ENCODE measurements at places on chromosomes 1 and 21.

- DNase-seq, result no peak
Measured at GRCh38 chr1:162147760-162148159, 78.3 kb downstream of the NOS1AP start.

GRCh38 chr1:30811187-30811586 lies 53.6 kb upstream of the LAPTM5 start:
- no peak for DNase-seq

DNA sequence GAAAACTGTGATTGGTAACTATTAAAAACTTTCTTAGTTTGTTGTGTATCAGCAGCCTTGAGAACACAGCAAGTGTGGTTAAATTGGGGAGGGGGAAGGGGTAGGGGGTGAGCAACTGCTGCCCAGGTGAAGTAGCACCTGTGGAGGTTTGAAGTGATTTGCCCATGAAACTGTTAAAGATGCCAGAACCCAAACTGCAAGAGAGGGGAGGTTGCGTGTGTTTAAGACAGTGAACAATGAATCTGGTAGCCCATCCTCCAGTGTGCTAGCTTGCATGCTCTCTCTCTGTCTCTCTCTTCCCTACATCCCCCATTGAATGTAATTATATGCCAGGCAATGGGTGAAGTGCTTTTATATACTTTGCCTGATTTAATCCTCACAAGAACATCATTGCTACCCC lies 154.7 kb downstream of the RUNX1 start:
- no peak for DNase-seq

- DNase-seq, result no peak
Measured at GRCh38 chr1:9346566-9346965, 53.9 kb downstream of the SPSB1 start.
